ENCODE measurements at places on chromosomes 6 and 20.

GRCh38 chr6:125451750-125452149 is 150.0 kb upstream of the HDDC2 start:
- H3K36me3 ChIP-seq: no peaks in the 10 kb centered on the region
- no peaks in the 10 kb centered on the region for H3K4me1 ChIP-seq
- no peak for DNase-seq
- H3K27ac ChIP-seq: no peak overlapping the region

- H3K4me1 ChIP-seq: peaks cover 79% of the 10 kb centered on the region
- DNase-seq: no peak
- H3K27ac ChIP-seq: peak overlapping the region; percentile 60
Observed at GRCh38 chr6:106525107-106525881, 104.0 kb downstream of the RTN4IP1 start.

- no peaks in the 10 kb centered on the region for H3K36me3 ChIP-seq
- H3K4me1 ChIP-seq: no peaks in the 10 kb centered on the region
- H3K27me3 ChIP-seq: no peaks in the 10 kb centered on the region
Observed at GRCh38 chr6:24110417-24110816, 15.6 kb upstream of the NRSN1 start.

- DNase-seq: no peak
- H3K4me1 ChIP-seq: no peaks in the 10 kb centered on the region
Observed at GRCh38 chr6:32637219-32637880, at the start of gene HLA-DQA1. Gene HLA-DQA1 (plus strand): TSS chr6:32637406. CDS start chr6:32637459, 53 bp downstream.
